ENCODE measurements at places on chromosomes 7 and 10.

DNA sequence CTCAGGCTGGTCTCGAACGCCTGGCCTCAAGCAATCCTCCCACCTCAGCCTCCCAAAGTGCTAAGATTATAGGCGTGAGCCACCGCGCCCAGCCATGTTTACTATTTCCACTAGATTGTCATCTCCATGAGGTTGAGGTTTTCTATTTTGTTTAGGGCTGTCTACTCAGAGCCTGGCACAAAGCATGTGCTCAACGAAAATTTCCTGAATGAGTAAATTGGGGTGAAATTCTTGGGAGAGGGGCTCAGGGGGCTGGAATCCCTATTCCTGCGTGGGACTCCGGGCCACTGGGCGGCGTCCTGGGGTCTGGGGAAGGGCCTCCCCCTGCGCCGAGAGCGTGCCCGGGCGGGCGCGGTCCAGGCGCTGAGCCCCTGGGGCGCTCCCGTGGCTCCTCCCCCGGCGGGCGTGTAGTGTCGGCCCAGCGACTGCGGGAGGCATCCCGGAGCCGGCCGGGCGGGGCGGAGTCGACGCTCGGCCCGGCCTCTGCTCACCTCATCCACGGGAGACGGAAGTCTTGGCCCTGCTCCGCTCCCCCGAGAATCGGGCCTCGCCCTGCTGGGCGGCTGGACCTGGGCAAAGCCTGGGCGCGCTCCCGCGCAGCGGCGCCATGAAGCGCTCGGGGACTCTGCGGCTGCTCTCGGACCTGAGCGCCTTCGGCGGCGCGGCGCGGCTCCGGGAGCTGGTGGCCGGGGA is at the start of gene HPS6:
HPS6 (plus strand) TSS at position 482 of the 693 bp plus-strand sequence; CDS start at position 608, 126 bp downstream.
- DNase-seq = peak; percentile 93

GRCh38 chr7:78315119-78315518 is 516.5 kb downstream of the PHTF2 start:
- DNase-seq = no peak

GRCh38 chr7:2824026-2824677 is 20.0 kb downstream of the GNA12 start:
- DNase-seq = no peak

DNA sequence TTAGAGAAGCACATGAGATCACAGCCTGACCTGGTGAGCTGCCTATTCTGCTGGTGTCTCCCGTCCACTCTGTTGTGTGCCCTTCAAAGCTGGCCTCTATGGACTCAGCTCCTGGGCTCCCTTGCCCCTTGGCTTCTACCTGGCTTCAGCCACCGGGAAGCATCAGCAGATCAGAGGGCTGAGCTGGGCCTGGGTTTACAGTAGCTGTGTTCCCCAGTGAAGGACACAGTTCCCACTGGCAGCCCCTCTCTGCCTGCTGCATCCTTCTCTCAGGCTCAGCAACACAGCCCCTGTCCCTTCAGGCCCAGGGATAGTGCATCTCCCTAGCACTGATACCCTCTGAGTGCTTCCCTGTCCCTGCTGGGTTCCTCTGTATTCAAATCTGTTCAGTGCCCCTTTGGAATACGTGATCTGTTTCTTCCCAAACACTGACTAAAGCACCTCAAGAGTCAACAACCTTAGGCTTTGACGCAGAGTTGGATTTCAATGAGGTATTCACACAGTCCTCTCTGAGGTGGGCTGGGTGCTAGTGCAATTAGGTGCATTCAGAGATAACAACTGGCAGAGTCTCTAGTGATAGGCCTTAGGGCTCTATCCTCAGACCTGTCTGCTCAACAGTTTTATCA is 109.8 kb downstream of the GRID1 start:
- no peak for DNase-seq

GRCh38 chr7:129514683-129515082 is 12.4 kb downstream of the SMKR1 start:
- DNase-seq = no peak

DNA sequence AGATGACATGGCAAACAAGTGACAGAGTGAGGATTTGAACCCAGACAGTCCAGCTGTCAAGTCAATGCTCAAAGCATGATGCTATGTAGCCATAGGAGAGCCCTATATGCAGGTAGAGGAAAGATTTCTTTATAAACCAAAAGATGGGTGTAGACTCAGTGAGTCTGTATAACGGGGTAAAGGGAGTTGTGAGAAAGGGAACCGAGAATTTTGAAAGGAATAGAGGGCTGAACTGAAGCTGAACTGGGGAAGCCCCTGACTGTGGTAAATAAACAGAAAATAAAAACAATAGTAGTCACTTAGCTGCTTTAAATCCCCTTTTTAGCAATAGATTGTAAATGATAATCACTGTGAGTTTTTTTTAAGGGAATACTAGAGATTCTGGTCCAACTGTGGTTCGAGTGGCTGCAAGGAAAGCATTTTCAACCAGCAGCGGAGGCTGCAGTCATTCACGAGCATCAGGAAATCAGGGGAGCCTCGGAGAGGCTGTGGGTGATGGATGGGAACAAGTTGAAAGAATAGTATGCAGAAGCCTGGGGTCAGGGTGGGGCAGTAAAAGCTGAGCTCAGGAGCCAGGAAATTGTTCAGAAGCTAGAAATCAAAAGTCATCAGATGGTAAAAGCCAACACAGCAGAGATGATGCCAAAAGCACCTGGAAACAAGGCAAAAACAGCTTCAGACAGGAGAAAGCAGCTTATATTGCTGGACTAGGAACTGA is 393.5 kb downstream of the GFRA1 start:
- no peak for DNase-seq

DNA sequence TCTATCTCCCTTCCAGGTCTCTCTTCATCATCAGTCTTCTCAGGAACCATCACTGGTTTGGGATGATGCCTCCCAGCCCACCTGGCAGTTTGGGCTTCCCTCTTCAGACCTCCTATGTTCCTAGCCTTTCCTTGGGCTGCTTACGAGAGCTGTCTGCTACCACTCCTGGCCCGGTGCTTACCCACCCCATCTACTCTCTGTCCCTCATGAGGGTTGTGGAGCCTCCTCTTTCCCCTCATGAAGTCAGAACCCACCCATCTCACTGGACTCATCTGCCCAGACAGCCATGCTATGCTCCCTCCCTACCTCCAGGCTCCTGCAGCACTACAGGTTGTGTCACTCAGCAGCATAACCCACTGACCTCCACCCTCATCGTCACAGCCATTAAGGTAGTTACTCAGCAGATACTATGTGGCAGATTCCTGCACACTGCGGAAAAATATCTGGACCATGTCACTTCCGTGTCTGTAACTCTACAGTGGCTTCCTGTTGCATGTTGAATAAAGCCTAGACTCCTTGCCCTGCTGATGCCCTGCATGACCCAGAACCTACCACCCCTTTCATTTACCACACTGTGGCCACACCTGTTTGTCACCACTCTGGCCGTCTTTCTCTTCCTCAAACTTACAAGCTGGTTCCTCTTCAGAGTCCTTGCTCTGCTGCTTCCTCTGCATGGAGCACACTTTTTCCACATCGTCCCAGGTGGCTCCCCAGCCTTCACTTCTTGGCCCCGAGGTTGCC is 2.0 kb downstream of the DBNL start:
- peak; percentile 73 for DNase-seq

DNA sequence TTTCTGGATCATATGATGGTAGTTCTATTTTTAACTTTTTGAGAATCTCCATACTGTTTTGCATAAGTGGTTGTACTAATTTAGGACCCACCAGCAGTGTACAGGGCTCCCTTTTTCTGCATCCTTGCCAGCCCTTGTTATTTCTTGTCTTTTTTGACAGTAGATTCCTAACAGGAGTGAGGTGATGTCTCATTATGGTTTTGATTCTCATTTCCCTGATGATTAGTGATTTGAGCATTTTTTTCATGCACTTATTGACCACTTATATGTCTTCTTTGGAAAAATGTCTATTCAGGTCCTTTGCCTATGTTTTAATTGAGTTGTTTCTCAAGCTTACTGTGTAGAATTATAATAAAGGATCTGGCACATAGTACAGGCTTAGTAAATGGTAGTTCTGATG is 238.8 kb upstream of the BMPER start:
- DNase-seq = no peak

- DNase-seq = no peak
Observed at GRCh38 chr7:150727381-150727780, 9.8 kb upstream of the GIMAP5 start.

- no peak for DNase-seq
Observed at GRCh38 chr10:86260564-86260963, 106.0 kb downstream of the GRID1 start.

DNA sequence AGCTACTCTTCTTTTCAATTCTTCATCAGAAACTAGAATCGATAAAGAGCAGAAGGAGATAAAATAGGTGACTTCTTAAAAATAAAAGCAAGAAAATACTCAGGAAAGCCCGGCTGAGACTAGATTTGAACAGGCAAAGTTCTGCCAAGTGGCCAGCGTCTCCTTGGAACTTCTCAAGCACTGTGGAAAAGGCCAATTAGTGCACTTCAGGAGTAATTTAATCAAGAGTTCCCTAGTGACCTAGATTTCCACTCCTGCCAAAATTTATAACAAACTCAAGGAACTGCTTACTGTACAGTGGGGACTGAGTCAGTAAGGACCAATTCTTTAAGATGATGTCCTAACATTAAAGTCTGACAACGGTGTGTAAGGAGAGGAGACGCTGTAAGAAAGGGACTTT is 57.3 kb downstream of the CHCHD3 start:
- no peak for DNase-seq

DNA sequence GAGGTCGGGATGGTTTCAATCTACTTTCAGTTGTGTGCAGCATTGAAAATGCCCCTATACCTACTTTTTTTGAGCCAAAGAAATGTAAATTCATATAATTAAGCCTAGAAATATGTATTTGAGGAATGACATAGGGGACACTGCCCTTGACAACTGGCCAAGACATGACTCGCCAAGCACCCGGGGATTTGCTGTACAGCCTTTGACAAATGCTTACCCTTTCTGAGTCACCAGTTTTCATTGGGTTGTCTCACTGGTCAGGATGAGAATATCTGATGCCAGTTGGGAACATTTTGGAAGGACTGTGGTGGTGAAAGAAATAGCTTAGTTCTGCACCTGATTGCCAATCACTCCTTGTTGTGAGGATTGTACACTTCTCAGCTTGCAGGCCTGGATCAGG is 166.8 kb upstream of the HABP2 start:
- no peak for DNase-seq

GRCh38 chr7:139982927-139983920 is 79.5 kb downstream of the PARP12 start:
- DNase-seq = no peak

DNA sequence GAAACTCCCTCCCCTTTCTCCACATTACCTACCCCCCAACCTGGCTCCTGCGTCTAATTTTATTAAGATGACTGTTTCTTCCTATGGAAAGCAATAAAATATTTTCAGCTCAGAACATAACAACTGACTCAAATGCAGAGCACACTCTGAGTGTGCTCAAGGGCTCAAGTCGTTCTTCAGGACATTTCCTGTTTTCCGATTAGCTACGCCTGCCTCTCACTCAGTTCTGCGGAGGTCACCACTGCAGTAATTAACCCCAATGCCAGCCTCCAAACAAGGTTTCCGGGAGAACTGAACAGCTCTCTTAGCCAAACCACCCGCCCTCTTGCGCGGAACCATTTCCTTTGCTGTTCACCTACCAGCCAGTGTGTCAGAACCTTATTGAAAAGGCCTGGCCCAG is 19.3 kb downstream of the MYOF start:
- peak; percentile 79 for DNase-seq

DNA sequence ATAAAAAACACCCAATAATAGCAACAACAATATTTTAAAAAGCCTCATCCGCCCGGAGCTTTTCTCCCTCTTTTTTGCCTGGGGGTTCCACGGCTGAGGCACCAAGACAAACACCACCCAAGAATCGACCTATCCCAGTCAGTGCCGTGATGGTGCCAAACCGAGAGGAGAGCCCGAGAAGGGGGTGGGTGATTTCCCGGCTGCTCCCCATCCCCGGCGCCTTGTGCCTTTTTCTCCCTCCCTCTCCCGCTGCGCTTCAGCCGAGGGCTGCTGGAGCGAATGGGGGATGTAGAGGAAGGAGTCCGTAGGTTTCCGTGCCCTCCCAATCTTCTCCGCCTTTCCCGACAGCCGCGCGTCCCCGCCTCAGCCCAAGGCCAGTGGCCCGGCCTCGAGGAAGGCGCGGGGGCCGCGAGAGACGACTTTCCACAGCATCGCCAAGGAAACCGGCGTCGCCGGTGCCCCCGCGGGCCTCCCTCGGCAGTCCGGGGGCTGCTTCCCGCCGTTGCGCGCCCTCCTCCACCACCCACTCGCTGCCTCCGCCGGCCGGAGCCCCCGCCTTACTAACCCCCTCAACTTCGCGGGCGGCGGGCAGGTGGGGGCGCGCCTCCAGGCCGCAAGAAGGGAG is 1.3 kb downstream of the EGR2 start:
- peak; percentile 29 for DNase-seq

DNA sequence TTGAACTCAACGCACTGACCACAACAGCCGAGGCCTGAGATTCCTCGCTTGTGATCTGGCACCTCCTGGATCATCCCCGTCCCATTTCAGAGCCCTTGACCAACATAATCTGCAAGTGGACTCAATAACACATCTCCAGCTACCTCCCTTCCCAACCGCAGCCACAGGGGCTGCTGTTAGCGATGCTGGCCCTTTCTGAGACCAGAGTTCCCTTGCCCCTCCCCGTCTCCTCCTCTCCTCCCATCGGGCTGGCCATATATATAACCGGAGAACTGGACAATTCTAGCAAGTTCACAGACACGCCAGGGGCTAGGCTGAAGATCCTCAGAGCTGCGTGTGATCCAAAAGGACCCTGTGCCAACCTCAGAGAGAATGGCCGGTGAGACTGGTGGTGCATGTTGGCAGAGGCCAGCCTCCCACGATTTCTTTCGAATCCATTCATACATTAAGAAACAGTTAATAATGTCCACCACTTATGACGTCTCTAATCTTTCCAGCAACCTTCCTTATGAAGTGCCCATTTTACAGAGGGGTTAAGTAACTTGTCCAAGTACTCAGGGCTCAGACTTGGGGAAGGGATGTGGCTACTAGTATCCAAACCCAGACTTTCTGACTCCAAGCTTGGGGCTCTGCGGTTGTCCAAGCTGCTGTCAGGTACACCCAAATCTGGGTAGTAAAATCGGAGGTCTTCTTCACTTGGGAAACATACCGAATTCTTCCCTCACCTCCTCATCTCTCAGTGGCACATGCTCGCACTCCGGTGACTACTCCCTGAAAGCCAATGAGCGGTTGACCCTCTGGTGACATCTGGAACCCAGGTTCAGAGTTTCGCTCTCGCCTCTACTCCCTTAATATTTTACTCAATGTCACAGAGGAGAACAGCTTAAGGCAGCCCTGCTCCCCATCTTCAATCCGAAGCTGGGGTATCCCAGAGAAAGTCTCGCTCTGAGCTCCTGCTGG is 11.2 kb upstream of the FEZF1 start:
- no peak for DNase-seq

DNA sequence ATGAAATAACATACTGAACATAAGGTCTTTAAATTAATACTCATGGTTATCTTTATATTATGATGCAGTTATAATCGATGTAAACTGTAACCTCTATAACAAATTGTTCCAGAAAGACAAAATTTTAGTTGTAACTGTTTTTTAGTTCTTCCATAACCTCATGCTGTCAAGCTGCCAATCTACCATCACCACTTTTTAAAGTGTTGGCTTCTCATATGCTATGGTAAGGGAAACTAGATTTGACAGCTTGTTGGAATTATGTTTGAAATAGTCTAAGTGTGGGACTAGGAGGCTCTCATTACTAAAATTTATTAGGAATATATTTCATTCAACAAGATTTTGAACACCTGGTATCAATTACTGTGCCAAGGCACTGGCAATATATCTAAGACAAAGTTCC is 105.4 kb downstream of the NRBF2 start:
- DNase-seq = no peak

GRCh38 chr7:16774986-16775385 is 21.4 kb downstream of the TSPAN13 start:
- no peak for DNase-seq
